ENCODE measurements at places on chromosomes 11 and 22.

- H3K27ac ChIP-seq, result peak overlapping the region; percentile 25
- no peak for DNase-seq
- no peak overlapping the region for H3K4me3 ChIP-seq
- no peaks in the 10 kb centered on the region for H3K27me3 ChIP-seq
- peaks cover 12% of the 10 kb centered on the region for H3K4me1 ChIP-seq
These were observed 3.1 kb upstream of the TMEM109 start for GRCh38 chr11:60910711-60911380.

DNA sequence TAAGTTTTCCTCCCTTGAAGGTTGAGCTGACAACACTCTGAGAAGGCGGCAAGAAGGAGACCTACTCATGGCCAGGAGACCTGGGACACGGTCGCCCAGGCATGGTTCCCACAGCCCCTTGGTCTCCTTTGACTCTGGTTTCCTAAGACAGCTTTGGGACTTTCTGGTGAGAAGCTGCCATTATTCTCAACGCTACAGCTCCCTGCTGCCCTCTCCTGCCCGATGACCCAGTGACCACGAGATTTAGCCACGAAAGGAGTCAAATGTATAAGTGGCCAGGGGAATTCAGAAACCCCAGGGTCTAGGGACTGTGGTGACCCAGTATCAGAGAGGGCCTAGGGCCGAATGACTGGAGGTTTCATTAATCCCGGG lies 699 bp upstream of the SDF2L1 start:
- no peaks in the 10 kb centered on the region for H3K27me3 ChIP-seq
- peaks cover 23% of the 10 kb centered on the region for H3K4me1 ChIP-seq
- peak overlapping the region; percentile 73 for H3K27ac ChIP-seq
- no peaks in the 10 kb centered on the region for H3K36me3 ChIP-seq
- peak overlapping the region; percentile 74 for H3K4me3 ChIP-seq

- no peaks in the 10 kb centered on the region for H3K4me1 ChIP-seq
- no peaks in the 10 kb centered on the region for H3K36me3 ChIP-seq
- H3K4me3 ChIP-seq, result no peak overlapping the region
- no peaks in the 10 kb centered on the region for H3K27me3 ChIP-seq
- DNase-seq, result no peak
- no peak overlapping the region for H3K27ac ChIP-seq
These were observed 40.0 kb downstream of the TENM4 start for GRCh38 chr11:79400717-79401330.

DNA sequence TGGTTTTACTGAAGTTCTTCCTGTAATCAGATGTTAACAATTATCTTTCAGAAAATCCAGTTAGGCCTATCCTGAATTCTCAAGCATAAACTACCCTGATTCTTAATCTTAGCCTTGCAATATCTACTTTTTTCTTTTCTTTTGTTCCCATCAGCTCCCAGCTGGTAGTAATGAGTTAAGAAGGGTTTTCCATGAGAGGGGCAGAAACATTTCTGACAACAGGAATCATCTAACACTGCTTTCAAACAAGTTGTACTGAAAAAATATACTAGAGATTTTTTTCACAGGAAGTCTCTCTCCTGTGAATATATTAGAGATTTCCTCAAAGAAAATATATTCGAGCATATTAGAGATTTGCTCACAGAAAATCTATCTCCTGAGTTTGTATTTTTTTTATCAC lies 3.3 kb upstream of the TRIM6 start:
- DNase-seq, result no peak
- no peak overlapping the region for H3K27ac ChIP-seq
- no peaks in the 10 kb centered on the region for H3K36me3 ChIP-seq
- no peak overlapping the region for H3K4me3 ChIP-seq
- peaks cover 25% of the 10 kb centered on the region for H3K4me1 ChIP-seq

DNA sequence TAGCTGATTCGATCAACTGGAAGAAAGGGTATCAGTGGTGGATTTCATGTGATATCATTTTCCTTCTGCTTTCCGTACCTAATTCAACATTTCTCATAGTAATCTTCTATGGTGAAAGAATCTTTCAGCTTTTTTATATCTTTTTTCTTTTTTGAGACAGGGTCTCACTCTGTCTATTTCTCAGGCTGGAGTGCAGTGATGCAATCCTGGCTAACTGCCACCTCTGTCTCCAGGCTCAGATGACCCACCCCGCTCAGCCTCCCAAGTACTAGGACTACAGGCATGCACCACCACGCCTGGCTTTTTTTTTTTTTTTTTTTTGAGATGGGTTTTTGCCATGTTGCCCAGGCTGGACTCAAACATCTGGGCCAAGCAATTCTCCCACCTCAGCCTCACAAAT lies 18.6 kb upstream of the CHORDC1 start:
- no peak overlapping the region for H3K27ac ChIP-seq
- H3K36me3 ChIP-seq, result no peaks in the 10 kb centered on the region
- H3K27me3 ChIP-seq, result no peaks in the 10 kb centered on the region

- H3K4me1 ChIP-seq, result peaks cover 7% of the 10 kb centered on the region
- H3K36me3 ChIP-seq, result no peaks in the 10 kb centered on the region
- H3K27me3 ChIP-seq, result no peaks in the 10 kb centered on the region
- H3K4me3 ChIP-seq, result no peak overlapping the region
These were observed 539.7 kb downstream of the INSC start for GRCh38 chr11:15654451-15654850.

GRCh38 chr11:63573881-63574855 lies 11.0 kb upstream of the PLAAT2 start:
- peak overlapping the region; percentile 78 for H3K27ac ChIP-seq
- DNase-seq, result no peak
- H3K27me3 ChIP-seq, result no peaks in the 10 kb centered on the region
- peak overlapping the region; percentile 26 for H3K4me3 ChIP-seq
- no peaks in the 10 kb centered on the region for H3K4me1 ChIP-seq

DNA sequence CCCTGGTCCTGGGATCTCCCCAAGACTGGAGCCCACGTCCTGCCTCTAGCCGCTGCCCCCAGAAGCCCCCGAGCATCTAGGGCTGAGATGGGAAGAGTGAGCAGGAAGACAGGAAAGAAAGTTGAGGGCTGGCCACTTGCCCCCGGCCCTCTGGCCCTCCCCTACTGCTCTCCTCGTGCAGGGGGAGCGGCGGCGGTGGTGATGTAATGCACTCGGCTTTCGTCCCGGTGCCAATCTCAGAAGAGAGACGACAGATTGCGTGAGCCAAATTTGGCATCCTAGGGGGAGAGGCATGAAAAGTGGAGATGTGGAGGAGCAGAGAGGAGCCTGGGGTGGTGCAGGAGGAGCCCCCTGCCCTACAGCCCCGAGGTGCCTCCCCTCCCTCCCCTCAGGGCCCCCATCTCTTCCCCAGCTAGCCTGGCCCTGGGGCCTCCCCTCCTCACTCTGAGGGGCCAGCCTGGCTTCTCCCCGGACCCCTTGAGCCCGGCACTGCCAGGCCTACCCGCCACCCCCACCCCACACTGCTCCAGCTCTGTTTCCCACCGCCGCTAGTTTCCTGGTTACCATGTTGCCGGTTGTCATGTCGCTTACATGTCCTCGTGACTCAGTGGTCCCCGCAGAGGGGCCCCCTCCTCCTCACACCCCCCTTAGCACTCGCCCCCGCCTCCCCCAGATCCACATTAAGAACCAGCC lies 2.5 kb downstream of the KCNJ4 start:
- no peak overlapping the region for H3K27ac ChIP-seq
- peaks cover 20% of the 10 kb centered on the region for H3K4me1 ChIP-seq
- no peak for DNase-seq

- no peak overlapping the region for H3K4me3 ChIP-seq
- no peak overlapping the region for H3K27ac ChIP-seq
These were observed 48.6 kb downstream of the EHF start for GRCh38 chr11:34669458-34669857.

DNA sequence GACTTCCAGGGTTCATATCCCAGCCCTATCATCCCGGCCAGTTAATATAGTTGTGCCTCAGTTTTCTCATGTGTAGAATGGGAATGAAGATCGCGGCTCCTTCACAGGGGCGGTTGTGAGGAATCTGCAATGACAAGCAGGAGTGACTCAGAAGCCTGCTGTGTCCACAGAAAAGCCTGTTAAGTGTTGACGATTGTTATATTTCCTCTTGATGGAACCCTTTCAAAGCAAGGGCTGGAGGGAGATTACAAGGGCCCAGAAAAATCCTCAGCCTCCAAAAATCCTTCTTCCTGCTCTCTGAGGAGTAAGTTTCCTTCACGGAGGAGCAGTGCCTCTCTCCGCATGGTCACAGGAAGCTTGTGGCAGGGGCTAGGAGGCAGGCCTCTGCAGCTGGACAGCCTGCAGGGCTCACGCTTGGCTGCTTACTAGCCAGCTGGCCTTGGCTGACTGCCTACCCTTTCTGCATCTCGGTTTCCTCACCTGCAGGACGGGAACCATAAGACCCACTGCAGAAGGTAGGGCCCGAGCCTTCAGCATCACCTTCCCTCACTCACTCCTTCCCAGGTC lies 63.4 kb downstream of the CACNG2 start:
- DNase-seq, result no peak
- H3K27me3 ChIP-seq, result no peaks in the 10 kb centered on the region
- H3K4me3 ChIP-seq, result no peak overlapping the region

- no peaks in the 10 kb centered on the region for H3K4me1 ChIP-seq
- no peaks in the 10 kb centered on the region for H3K27me3 ChIP-seq
- DNase-seq, result no peak
- no peak overlapping the region for H3K27ac ChIP-seq
- no peak overlapping the region for H3K4me3 ChIP-seq
- no peaks in the 10 kb centered on the region for H3K36me3 ChIP-seq
These were observed 29.3 kb upstream of the OR10D3 start for GRCh38 chr11:124153821-124154220.

GRCh38 chr22:33221568-33221967 lies 163.4 kb upstream of the SYN3 start:
- H3K36me3 ChIP-seq, result no peaks in the 10 kb centered on the region
- DNase-seq, result no peak

- no peak overlapping the region for H3K4me3 ChIP-seq
- H3K4me1 ChIP-seq, result no peaks in the 10 kb centered on the region
- no peaks in the 10 kb centered on the region for H3K36me3 ChIP-seq
- DNase-seq, result no peak
- H3K27me3 ChIP-seq, result no peaks in the 10 kb centered on the region
- H3K27ac ChIP-seq, result no peak overlapping the region
These were observed 108.4 kb downstream of the IGLL1 start for GRCh38 chr22:23471698-23472097.

DNA sequence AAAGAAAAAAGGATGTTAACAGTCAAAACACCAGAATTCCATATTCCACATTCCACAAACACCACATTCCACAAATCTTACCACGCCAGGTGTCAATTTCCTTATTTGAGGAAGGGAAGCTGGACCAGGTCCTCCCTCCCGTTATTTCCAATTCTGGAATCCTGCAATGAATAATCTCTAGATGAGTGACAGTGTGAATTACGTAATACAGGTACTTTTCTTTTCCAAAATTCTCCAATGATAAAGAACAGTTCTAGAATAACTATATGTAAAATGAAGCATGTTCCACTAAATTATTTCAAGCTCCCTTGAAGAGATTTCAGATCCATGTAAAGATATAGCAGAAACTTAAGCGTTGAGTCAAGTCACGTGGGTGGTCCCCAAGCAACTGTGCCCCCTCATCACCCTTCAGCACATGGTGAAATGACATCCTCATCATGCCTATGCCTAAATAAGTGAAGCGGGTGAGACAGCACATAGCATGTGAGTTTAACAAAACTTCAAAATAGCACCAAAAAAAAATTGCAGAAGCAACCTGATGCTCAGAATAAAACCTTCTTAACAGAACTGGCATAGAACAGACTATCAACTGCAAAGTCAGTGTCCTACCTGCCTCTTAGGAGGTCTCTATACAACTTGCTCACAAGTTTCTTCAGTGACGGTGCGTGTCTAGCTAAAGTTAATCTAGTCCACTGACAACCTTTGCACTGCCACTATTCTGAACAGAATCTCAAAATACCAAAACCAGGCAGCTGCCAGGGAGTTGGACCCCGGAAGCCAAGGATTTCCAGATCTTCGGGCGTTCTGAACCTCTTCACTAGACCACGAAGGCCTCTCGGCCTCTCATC lies 876 bp downstream of the NFRKB start:
- H3K4me3 ChIP-seq, result peak overlapping the region; percentile 83
- H3K36me3 ChIP-seq, result peaks cover 21% of the 10 kb centered on the region
- no peak for DNase-seq
- H3K27ac ChIP-seq, result peak overlapping the region; percentile 93
- H3K4me1 ChIP-seq, result peaks cover 10% of the 10 kb centered on the region

GRCh38 chr11:120834686-120835210 lies 189.2 kb upstream of the TBCEL start:
- H3K4me3 ChIP-seq, result no peak overlapping the region
- no peak overlapping the region for H3K27ac ChIP-seq
- H3K4me1 ChIP-seq, result no peaks in the 10 kb centered on the region
- no peaks in the 10 kb centered on the region for H3K36me3 ChIP-seq

DNA sequence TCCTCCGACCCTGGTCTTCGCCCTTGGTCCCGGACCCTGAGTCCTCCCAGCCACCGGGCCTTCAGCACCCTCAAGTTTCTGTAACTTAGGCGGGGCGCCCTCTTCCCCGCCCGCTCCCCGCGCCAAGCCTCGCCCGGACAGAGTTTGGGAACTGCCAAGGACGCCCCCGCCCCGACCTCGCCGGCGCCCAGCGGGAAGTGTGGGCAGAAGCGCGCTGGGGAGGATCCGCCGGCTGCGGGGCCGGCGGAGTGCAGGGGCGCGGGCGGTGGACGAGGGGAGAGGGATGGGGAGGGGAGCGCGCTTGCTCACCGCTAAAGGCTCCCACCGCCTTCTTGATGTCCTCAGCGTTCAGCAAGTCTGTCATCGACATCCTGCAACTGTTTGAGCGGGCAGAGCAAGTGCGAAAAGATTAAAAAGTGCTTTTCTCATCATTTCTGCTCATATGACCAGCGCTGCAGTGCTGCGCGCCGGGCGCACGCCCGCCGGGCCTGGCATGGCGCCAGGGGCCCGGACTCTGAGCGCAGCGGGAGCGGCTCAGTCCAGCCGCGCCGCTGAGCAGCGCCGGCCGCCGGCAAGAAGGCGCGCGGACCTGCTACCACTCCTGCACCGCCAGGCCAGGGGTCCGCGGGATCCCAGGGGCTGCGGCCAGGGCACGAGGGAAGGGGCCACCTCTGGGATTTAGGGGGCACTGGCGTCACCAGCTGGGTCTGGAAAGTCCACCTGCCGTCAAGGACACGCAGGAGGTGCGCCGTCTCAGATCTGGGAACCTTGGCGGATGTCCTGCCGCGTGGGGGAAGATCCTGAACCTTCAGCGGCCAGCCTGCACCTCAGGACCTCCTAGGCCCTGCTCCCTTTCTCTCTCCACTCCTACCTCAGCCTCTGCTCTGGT lies at the start of gene PVALB:
PVALB (minus strand) TSS at position 400 of the 889 bp plus-strand sequence; CDS start at position 370, 30 bp downstream.
- H3K36me3 ChIP-seq, result no peaks in the 10 kb centered on the region
- DNase-seq, result no peak
- H3K27me3 ChIP-seq, result peaks cover 25% of the 10 kb centered on the region
- no peak within 1 kb of the TSS for H3K27ac ChIP-seq
- no peak within 1 kb of the TSS for H3K4me3 ChIP-seq
- peaks cover 6% of the 10 kb centered on the region for H3K4me1 ChIP-seq

- no peak for DNase-seq
- peaks cover 67% of the 10 kb centered on the region for H3K4me1 ChIP-seq
- peak within 1 kb of the TSS; percentile 25 for H3K27ac ChIP-seq
- H3K4me3 ChIP-seq, result no peak within 1 kb of the TSS
- H3K36me3 ChIP-seq, result no peaks in the 10 kb centered on the region
These were observed at the start of gene GRAMD4 for GRCh38 chr22:46619830-46620501. TSS of gene GRAMD4 (plus strand) at chr22:46620386. CDS start at chr22:46626800, 6,414 bp downstream.

Measured in esophagus squamous epithelium (tissue), 5 donors.